ENCODE measurements at places on chromosomes 3 and 15.

DNA sequence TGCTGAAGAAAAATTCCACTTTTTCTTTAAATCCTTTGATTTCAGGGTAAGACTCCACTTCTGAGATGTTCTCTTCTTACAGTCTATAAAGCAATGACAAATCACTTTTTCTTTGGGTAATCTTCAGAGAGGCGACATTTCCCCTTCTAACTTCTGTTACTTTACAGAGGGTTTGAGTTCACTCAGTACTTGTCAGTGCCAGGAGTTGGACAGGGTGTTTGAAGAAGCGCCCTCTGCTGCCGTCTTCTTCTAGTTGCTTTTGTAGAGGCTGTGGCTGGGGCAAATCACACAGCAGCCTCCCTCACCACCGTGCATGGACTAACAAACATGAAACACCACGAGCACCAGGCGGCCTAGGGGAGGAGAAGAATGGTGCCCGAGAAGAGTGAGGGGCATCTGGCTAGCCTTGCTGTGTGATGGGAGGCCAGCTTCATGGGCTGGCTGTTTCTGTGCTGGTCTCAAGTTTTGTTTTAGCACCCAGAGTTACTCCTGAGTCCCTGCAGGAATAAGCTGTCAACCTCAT lies at the start of gene CD80:
Gene CD80 (minus strand): TSS at position 174 of the 523 bp plus-strand sequence. CDS start 1,886 bp downstream, outside the sequence.
- ATAC-seq, result peak; percentile 79

- no peak for ATAC-seq
Observed at GRCh38 chr3:197516517-197516889, 39.3 kb downstream of the BDH1 start.

- peak; percentile 75 for ATAC-seq
Observed at GRCh38 chr15:79923079-79923514, 26.3 kb upstream of the MTHFS start.

GRCh38 chr3:71801986-71802385 lies 17.0 kb upstream of the PROK2 start:
- no peak for ATAC-seq
